ENCODE measurements at places on chromosomes 1 and 21. TPM values are rescaled to one million over a fixed set of nuclear protein-coding genes. Genes with fewer than 3 reads are reported as not detected.

The KCNN3 gene
- 1.0 TPM for total RNA-seq

The C1orf53 gene
- 2.6 TPM for total RNA-seq

DNA sequence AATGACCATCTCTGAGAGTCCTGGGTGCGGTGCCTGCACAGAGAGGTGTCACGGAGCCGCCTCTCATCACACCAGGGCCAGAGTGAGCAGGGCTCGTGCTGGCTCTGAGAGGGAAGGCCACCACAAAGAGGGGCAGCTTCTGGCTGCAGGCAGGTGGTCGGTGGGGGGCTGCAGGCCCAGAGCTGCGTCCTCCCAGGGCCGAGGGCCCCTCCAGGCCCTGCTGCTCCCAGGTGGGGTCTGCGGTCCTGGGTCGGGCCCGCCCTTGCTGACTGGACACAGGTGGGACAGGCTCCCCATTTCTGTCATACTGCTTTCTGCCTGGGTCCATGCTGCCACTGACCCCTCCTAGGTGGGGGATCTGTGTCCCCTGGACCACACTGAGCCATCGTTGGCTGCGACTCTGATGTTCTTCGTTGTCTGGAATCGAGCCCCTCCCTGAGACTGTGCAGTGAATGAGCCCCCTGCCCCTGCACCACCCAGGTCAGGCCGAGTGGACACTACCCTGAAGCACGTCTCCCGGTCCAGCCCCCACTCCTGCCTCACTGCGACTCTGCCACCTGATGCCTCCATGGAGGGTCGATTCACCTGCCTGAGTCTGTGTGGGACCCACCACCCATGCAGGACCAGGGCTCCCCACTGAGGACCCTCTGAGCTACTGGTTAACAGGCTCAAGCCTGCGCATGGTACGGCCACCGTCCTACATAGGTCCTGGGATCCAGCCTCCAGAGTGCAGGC is 332.0 kb upstream of the VAMP3 start:
- DNase-seq, result no peak

The E2F2 gene
- 0.73 TPM for total RNA-seq

DNA sequence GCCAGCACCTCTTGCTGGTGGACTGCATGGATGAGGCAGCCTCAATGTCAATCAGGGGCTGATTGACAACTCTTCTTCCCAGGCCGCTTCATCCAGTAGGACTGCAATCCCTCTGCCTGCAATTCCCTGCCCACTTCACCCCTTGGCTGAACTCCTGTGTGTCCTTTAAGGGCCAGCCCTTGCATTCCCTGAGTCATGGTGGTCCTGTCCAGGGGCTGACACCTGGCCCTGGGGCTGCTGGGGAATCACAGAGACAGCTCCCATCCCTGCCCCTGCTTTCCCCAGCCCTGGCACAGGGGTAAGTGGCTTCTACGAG is 4.6 kb upstream of the EPS8L3 start:
- DNase-seq, result no peak

GRCh38 chr21:39175154-39175553 is 8.1 kb downstream of the PSMG1 start:
- no peak for DNase-seq

DNA sequence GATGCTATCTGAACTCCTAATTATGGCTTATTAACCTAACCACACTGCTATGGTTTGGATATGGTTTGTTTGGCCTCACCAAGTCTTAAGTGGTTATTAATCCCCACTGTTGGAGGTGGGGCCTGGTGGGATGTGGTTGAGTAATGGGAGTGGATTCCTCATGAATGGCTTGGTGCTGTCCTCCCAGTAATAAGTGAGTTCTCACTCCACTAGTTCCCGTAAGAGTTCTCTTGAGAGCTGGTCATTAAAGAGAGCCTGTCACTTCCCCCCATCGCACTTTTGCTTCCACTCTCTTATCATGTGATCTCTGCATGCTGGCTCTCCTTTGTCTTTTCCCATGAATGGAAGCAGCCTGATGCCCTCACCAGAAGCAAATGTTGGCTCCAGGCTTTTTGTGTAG is 328.8 kb downstream of the PLA2G4A start:
- no peak for DNase-seq

- no peak for DNase-seq
Observed at GRCh38 chr1:225349826-225350225, 78.0 kb downstream of the LBR start.

DNA sequence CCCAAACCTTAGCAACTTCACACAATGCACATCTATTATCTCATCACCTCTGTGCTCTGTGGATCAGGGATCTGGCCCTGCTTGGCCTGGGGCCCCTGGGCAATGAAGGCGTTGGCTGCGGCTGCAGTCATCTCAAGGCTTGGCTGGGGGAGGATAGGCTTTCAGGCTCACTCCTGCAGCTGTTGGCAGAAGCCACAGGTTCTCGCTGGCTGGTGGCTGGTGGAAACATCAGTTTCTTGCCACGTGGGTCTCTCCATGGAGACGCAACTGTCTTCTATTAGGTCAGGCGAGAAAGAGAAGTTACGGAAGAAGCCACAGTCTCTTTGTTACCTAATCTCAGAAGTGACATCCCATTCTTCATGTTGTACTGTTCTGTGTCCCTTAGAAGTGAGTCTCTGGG is 3.6 kb upstream of the NPPA start:
- no peak for DNase-seq

The TFF2 gene
- not detected for total RNA-seq

DNA sequence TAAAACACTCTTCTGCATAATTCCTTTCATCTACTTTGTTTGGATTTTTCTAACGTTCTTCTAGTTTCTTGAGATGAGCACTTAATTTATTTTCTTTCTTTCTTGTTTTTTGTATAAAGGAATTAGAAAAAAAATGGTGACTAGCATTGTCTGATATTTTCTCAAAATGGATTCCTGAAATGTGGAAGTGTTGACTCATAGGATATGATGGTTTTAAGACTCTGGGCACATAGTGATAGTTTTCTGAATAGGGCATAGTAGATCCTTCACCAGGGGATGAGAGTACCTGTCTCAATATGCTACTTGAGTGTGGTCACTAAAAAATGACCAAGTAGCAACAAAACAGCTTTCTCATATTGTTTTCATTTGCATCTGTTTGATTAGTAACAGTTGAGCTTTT is 100.9 kb downstream of the PEX14 start:
- no peak for DNase-seq
